Fibroblast of skin of right biceps (primary cell): ENCODE measurements at places on chromosomes 16 and 17.
A peak's percentile ranks its signal among the peaks of the same experiment; 100 is the strongest.

DNA sequence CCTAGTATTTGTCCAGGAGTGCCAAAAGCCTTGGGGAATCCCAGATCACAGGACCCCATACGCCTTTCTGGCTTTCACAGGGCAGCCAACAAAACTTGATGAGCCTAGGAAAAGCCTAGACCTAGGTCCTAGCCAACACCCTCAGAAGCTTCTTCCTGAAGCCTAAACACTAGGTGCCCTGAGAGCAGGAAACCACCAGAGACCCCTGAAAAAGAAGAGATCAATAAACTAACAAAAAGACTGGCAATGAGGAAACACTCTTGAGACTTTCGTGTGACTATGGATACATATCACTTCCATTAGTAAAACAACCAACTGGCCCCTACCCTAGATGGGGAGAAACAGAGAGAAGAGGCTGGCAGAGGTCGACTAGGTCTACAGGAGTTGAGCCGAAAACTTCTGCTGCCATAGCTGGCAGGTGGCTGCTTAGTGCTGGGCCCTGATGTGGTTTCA is 1.2 kb downstream of the ORMDL3 start:
- no peak for DNase-seq

DNA sequence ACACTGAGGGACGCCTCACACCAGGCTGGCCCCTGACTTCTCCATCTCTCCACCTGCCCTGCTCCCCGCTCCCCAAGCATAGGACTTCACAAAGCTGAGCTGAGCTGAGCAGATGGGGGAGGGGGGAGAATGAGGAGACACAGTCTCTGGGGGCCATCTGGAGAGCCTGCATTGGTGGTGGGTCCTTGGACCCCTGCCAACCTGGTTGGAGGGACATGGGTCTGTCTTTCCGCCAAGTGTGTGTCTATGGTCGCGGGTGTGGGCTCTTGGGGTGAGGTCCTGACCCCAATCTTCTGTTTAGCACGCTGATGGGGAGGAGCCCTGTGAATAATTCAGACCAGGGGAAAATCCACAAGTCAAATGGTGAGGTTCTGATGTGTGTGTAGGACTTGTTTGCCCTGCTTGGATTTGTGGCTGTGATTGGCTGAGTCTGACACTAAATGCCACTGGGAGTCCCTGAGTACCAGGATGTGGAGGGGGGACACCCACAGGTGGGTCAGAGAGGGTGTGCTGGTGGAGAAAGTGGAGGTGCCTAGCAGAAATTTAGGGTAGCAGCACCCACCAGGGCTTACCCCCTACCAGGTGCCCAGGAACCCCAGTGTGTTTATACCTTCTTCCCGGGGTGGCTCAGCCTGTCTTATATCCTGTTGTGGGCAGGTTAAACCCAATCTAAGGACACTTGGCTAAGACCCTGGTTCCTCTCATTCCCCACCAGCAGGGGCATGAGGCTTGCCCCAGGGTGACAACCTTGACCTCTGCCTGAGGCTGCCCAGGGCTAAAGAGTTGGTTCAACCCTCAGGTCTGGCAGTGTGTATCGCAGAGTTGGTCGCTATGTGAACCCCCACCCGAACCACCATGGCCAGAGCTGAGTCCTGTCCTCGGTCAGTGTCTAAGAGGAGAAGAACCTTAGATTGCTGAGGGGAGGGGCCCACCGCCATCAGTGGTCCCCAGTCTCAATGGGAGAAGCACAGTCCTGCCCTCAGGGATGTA is 2.1 kb downstream of the FMNL1 start:
- no peak for DNase-seq

GRCh38 chr17:43779145-43780125 is 658 bp upstream of the DUSP3 start:
- DNase-seq = peak; percentile 20

GRCh38 chr17:10713318-10713717 is 15.9 kb downstream of the ADPRM start:
- no peak for DNase-seq

GRCh38 chr17:50816271-50816670 is 19.1 kb upstream of the WFIKKN2 start:
- no peak for DNase-seq

DNA sequence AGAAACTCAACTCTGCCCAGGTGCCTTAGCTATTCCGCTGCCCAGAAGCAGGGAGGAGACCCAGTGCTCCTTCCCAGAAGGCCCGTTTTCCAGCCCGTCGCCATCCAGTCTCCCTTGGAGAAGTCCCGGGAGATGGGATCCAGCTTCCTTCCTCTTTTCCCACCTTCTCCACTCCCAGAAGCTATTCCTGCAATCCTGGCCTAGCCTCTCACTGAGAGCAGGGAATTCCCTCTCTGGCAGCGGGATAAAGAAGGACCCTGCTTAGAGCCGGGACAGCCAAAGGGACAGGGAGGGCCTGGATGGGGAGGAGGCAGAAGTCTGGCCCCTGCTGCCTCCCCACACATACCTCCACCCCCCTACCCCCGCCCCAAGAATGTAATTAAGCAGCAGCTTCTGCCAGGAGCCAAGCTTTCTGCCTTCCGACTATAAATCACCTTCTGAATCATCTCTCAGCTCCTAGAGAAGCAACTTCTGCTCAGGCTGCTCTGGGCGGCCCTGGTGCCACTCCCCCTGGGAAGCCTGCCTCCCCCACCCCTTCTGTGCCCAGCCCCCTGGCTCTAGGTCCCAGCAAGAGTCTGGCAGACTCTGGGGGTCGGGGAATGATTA is 6.4 kb downstream of the WNT3 start:
- DNase-seq = peak; percentile 92

GRCh38 chr17:79042421-79043190 is 18.6 kb downstream of the C1QTNF1 start:
- peak; percentile 56 for DNase-seq

GRCh38 chr17:69228018-69228417 is 606 bp downstream of the ABCA10 start:
- DNase-seq = no peak

- no peak for DNase-seq
Measured at GRCh38 chr16:89383095-89384003, 107.0 kb downstream of the ANKRD11 start.

DNA sequence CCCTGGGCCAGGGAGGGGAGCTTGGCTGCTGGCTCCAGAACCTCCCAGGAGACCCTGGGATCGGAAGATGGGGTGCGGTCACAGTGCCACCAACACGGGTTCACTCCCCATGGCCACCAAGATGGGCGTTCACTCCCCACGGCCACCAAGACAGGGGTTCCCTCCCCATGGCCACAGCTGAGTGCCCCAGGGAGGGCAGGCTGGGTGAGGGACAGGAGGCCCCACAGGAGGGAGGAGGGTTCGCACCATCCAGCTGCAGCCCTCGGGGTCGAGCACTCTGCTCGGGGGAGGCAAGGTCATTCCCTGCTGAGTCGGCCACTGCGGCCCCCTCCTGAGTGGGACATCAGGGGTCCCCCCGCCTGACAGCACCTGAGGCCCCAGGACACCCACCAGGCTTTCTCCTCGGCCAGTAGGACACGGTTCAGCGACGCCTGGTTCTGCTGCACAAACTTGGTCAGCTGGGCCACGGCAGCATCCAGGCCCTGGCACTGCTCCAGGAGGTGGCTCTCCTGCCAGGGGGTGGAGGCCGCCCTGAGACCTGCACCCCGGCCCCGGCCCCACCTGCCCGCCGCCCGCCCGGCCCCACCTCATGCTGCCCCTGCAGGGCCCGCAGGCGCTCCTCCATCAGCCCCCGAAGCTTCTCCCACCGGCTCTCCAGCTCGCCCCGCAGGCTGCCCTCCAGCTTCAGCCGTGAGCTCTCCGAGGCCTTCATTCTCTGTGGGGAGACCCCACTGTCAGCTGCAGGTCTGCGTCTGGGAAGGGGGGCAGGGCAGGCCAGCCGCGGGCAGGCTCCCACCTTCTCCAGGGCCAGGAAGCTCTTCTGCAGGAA is 5.9 kb downstream of the CCDC154 start:
- no peak for DNase-seq

GRCh38 chr16:70803319-70803718 is 2.4 kb upstream of the VAC14 start:
- no peak for DNase-seq

GRCh38 chr16:66574081-66574480 is 5.2 kb upstream of the CMTM2 start:
- no peak for DNase-seq

GRCh38 chr17:21286066-21286770 is 1.7 kb downstream of the MAP2K3 start:
- DNase-seq = peak; percentile 98

DNA sequence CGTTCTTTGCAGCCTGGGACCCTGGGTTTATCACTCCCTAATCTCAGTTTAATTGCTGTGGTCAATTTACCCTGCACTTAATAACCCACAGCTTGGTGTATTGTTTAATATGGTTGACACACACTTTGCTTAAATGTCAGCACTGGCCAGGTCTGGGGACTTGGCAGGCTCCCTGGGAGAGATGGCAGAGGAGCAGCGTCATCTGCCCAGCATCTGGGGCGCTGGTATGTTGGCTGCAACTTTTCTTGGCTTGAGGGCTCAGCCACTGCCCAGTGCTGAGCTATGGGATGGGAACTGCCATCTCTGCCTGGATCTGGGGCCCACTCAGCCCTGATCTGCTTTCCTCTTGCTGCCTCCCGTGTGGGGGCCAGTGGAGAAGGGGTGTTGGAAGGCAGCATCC is 115.7 kb upstream of the IRX3 start:
- DNase-seq = peak; percentile 35

- peak; percentile 83 for DNase-seq
Measured at GRCh38 chr17:78253946-78254672, 22.7 kb downstream of the TMEM235 start.

DNA sequence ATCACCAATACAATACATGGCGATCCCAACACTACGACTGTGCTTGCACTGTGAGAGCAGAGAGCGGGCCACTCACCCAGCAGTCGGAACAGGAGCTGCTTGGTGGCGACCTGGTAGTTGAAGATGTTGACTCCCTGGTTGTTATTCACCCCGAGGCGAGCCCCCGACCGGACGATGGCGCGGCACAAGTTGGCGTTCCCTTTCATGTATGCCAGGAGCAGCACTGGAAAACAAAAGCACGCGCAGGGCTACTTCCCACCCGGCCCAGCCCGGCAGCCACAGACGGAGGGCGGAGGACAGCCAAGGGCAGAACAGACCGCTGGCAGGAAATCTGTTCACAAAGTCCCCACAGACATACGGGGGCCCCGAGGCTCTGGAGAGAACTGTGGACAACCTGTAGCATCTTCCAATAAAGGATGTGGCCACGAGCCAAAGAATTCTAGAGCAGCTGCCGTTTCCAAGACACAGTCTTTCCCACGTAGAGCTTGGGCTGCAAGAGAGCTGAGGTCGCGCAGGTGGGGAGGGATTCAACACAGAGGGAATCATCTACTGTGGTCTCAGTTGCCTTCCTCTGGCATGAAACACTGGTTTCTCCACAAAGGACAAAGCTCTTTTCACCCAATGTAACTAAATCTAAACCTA is 27.8 kb downstream of the CYB5D2 start:
- DNase-seq = no peak

DNA sequence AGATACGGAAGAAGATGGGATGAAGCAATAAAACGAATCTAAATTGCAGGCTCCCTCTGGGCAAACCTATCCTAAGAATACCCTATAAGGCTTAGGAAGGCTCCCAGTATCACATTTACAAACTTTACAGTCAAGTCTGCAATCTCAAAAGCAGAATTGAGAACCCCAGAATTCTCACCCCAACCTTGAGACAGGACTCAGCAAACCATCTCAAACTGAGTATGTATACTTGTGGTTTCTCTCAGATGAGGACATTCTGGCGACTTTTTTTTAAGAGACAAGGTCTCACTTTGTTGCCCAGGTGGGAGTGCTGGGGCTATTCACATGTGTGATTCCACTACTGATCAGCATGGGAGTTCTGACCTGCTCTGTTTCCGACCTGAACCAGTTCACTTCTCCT is 19.3 kb upstream of the ITGA2B start:
- no peak for DNase-seq

DNA sequence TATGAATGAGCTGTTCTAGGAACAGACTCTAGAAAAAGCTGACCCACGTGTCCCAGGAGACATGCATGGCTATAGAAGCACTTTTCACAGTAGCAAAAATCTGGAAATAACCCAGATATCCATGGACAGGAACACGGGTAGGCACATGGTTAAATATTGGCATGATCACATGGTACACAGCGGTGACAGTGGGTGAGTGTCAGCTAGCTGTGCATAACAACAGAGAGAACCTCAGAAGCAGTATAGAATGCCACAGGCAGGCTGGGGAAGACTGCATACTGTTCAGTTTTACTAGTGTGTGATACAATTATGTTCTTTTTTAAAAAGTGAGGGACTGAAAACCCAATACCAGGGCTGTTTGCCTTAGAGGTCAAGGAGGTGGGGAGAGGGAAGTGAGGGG is 31.4 kb downstream of the EPN2 start:
- no peak for DNase-seq

DNA sequence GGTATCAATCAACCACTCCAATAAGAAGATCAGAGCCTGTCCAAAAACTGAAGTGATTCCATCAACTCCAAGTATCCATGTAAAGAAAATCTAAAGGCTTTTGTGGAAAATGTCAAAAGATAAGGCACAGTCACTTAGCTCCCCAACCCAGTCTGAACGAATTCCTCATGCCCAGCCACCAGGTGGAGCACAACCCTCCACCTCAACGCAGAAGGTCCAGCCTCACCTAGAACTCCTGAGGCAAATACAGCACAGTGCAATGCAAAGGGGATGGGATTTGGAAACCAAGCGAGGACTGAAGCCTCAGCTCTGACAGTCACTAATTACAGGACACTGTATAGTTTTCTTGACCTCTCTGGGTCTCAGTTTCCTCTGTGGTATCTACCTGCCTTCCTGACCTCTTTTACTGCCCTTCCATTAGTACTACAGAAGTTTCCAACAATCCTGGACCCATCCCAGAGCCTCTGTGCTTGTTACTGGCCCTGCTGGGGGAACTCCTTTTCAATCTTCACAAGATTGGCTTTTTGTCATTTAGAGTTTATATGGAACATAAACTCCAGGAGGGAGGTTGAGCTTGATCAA is 2.0 kb downstream of the NCBP3 start:
- peak; percentile 36 for DNase-seq

GRCh38 chr17:77496831-77497577 is 356.2 kb downstream of the SEC14L1 start:
- no peak for DNase-seq
